ENCODE measurements at places on chromosomes 1 and 21.

DNA sequence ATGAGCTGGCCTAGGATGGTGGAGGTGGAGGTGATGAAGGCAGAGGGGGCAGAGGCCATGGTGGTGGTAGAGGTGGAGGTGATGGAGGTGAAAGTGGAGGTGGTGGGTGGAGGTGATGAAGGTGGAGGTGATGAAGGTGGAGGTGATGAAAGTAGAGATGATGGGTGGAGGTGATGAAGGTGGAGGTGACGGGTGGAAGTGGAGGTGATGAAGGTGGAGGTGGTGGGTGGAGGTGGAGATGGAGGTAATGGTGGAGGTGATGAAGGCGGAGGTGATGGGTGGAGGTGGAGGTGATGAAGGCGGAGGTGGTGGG, 19.7 kb upstream of the NPHP4 start:
- DNase-seq, result no peak

- DNase-seq, result no peak
Measured at GRCh38 chr1:219676012-219676765, 63.3 kb upstream of the ZC3H11B start.

GRCh38 chr1:81577004-81577697, 223.6 kb upstream of the ADGRL2 start:
- no peak for DNase-seq

DNA sequence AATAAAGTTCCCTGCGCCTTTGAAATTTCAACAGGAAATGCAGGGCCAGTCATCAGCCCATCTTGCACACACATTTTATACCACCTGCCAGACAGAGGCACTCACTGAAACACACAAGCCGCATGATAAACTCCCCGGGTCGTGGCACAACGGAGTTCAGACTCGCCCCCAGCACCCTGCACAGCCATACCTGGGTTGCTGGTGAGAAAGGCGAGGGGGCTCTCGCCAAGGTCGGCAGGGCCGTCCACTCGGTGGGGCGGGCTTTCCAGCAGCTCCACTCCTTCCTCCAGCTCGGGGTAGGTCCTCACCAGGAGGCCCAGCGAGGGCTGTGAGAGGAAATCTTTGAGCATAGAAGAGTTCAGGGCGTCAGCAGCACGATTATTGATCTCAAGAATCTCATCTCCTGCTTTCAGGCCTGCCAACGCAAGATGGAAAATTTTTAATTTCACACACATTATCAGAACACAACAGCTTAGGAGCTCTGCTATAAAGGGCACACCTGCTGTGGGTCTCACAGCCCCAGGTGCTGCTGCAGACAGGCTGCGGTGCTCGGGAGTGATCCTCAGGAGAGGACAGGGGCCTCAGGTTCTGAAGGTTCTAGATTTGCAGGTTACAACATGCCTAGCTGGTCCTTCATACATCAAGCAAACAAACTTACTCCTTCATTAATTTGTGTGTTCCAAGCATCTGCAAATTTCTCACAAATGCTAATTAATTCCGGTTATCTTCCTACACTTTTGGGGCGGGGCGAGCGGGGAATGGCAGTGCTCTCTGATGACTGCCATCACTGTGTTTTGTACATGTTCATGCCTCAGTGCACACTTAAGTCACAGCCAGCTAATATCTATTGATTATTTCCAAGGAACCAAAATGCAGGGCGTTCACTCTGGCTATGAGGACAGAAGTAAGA, 144.2 kb upstream of the KRTAP19-8 start:
- no peak for DNase-seq

- no peak for DNase-seq
Measured at GRCh38 chr1:168424281-168424680, 119.5 kb downstream of the XCL2 start.

DNA sequence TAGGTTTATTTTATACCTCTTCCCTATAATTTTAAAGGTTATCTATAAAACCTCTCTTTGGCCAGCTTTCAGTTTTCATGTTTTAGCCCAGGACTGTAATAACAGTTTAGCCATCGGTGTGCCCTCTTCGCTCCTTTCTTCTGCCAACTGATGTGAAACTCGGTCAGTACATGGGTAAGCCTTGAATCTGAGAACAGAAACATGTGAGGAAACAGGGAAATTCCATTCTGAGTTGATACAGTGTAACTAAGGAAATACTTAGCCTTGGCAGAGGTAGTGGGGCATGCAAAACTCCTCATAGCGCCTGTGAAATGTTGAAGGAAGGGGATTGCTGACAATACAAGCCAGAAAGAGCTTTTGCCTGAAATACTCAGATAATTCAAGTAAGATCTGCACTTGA, 465.2 kb downstream of the NCAM2 start:
- DNase-seq, result no peak

- DNase-seq, result no peak
Measured at GRCh38 chr1:240687820-240688219, 75.9 kb upstream of the GREM2 start.

DNA sequence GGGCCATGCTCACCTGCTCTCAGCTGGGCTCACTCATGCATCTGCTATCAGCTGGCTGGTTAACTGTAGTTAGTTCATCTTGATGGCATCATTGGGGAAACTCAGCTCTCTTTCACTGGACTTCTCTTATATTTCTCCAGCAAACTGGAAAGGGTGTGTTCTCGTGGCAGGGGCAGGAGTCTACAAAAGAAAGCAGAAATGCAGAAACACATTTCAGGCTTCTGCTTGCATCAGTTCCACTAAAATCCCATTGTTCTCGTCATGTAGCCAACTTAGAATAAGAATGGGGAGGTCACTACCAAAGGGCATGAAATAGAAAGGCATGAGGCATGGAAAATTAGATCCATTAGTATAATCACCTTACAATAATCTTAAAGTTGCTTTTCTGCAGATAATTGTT, 207.3 kb downstream of the NRIP1 start:
- DNase-seq, result no peak

- no peak for DNase-seq
Measured at GRCh38 chr1:57506941-57507340, 83.1 kb upstream of the DAB1 start.

DNA sequence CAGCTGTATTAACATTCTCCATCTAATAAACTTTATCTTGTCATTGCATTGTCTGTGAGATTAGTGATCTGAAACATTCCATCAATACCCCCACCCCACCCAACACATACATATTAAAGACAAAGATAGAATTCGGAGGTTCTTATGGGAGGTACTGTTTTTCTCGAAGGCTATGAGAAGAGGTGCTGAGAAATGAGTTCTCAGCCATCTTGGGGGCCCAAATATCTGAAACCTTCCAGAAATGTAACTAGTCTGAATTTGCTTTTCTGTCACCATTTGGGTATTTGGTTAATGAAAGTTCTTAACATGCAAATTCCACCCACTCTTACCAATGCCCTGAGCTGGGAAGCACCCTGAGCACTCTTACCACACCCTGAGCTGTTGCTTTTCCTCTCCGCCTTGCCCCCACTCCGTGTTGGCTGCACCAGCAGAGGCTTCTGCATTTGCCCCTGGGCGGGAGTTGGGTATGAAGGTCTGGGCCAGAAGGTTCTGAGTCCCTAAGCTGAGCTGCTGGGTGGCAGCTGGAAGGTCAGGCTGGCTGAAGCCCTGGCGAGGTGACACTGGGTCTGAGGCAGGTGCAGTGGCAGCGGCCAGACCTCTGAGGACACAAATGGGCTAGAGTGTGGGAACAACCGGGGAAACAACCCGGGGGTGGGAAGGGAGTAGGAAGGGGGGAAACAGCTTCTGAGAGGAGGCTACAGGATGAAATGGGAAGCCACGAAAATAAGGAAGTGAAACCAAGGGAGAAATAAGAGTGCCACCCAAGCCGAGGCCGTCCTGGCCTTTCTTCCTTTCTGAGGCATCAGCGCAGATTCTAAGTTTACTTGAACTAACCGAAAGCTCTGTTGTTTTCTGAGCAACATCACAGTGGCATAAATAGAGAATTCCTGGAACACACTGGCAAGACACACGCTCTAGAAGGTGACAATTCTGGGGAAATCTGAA, 26.3 kb upstream of the IER5 start:
- DNase-seq, result no peak

DNA sequence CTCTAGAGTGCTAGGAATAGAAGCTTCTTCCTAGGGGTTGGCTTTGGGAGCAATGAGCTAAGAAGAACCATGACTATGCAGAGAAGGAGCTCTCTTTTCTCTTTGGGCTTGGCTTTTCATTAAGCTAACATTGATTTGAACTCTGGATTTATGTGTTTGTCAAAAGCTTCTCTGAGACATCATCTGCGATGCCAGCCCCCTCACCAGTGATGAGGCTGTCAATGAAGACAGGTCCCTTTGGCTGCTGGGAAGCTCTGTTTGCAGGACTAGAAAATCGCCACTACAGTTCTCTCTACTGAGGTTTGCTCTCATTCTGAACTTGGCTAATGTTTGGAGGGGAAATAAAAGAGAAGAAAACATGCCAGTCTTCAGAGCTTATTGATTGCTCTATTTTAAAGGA, 185.0 kb downstream of the PCP4 start:
- no peak for DNase-seq

GRCh38 chr1:230407351-230407750, 18.8 kb downstream of the PGBD5 start:
- no peak for DNase-seq

DNA sequence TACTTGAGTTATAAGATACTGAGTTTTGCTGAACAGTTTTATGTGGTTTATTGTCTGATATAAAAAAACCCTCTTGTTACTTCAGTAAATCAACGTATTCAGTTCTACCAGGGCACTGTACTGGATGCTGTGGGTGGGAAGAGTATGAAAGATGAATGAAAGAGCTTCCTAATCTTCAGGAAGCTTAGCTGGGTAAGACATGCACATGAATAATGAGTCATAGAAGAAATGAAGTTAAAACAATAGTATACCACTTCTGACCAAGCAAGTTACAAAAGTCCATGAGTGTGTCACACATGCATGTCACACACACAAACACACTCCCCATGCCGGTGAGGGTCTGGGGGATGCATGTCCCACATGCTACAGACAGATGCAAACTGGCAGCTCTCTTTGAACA, 105.9 kb downstream of the SIPA1L2 start:
- peak; percentile 90 for DNase-seq

- DNase-seq, result no peak
Measured at GRCh38 chr1:34721646-34722355, 33.0 kb upstream of the GJB5 start.

- no peak for DNase-seq
Measured at GRCh38 chr21:14736162-14736561, 190.0 kb upstream of the SAMSN1 start.

DNA sequence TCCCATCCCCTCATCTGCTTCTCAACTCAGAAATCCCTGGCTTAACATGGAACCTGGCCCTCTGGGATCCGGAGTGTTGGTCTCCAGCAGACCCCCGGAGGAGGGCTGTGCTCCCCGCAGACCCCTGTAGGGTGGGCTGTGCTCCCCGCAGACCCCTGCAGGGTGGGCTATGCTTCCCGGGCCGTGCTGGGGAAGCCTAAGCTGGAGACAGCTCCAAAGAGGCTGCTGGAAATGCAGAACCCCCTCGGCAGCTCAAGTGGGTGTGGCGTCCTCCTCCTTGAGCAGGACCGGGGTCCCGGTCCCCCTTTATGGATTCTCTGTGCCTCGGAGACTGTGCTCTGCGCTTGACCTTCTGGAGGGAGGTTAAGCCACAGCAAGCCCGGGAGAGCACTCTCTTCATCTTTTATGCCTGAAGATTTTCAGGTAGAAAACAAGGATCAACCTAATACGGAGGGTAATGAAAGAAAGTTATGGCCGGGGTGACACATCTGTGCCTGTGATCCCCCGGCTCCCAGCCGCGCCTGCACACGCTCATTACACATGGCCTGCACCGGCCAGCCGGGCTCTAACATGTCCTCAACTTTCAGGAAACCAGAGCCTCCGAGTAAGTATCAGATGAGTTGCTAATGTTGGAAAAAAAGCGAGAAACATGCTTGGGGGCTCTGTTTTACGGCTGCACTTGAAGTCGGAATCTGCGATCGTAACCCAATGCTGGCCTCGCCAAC, 87.7 kb upstream of the ACTRT2 start:
- DNase-seq, result no peak

GRCh38 chr1:16012590-16013219, 5.1 kb downstream of the HSPB7 start:
- peak; percentile 34 for DNase-seq

DNA sequence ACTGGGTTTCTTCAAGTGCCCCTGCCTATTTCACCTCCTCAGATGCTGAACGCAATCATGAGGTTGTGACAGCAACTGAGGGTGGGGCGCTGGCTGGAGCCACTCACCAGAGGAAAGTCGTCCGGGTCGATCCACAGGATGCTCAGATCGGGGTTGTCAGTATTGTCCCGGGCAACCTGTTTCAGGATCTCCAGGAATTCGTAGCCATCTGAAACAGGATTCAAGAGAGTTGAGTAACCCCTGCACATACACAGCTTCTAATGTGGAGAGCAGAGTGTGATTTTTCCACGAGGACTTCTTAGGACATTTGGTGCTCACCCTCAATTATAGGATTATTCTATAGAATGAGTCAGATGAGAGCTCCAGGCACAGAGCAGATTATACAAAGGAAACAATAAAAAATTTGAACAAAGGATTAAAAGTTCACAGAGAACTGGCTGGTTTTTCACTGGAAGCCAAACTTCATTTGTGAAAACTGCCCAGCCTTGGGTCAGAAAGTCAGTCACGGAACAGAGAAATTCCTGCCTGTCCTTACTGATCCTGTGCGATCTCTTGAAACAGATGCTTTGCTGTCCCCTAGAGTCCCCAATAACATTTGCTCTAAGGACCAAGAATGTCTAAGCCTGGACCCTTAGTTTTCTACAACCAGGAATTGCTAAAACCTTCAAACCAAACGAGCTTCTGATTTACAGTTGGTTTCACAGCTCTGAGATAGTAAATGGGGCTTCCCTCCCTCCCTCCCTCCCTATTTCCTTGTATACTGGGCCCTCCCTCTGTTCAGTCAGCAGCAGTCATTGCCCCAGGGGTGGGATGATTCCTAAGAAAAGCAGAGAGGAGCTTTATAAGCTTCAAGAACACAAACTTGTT, 63.2 kb downstream of the CASQ2 start:
- no peak for DNase-seq

DNA sequence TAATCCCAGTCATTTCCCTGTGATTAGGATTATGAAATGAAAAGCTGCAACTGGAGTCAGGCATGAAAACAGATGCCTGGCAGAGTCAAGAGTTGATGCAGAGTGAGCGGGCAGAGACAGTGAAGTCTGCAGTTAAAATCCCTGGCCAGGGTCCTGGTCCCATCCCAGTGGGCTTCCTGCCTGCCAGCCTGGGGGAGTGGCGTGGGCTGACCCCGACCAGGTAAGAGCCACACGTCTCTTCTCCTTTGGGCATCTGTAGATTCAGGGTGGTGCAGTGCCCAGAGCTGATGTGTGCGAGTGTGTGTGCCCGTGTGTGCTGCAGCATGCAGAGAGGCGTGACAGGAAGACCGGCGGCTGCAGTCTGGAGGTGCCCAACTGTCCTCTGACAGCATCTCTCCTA, 6.2 kb upstream of the KIAA1614 start:
- DNase-seq, result no peak
